ENCODE measurements at places on chromosomes 5 and 9. TPM values are rescaled to one million over a fixed set of nuclear protein-coding genes. Genes with fewer than 3 reads are reported as not detected.
A peak's percentile ranks its signal among the peaks of the same experiment; 100 is the strongest.

DNA sequence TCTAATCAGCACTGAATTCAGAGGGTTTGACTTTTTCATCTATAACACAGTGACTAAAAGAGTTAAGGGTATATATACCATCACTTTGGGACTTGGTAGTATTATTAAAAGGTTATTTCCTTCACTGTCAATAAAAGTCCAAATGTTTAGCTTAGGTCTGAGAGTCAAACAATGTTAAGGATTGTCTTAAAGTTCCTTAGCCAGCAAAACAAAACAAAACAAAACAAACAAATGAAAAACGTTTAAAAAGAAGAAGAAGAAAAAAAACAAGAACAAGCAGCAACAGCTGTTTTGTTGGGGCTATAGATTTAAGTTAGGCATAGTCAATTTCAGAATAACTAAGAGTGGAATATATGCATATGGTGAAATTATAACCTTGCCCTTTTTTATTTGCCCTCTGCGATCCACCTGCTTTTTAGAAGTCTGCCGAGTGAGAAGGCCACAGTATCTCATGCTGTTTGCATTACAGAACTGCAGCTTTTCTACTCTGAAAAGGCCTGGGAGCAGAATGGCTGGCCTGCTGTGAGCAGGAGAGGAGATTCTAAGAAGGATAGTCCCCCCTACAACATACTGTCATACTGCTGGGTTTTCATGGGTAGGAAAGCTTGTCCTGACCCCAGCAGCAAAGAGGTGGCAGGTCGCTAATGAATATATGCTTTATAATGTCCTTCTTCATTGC is 141.7 kb downstream of the NTRK2 start:
- no peak for DNase-seq

The DNAH5 gene
- total RNA-seq: 0.07 TPM

GRCh38 chr5:65413822-65414221 is 67.9 kb downstream of the ADAMTS6 start:
- DNase-seq: no peak

DNA sequence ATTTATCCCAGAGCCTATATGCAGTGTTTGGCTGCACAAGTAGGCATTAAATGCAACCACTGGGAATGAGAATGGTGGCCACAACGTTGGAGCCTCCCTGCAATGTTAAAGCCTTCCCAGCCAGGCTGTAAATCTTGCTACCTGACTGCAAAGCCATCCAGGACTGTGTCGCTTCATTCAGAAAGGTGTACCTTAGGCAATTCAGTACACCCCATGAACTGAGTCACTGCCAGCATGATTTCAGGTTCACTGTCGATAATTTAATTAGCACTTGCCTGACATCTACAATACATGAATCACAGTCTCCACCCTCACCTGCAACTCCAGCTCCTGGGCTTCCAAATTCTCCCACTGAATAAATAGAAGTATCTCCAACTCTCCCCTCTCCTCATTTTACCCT is 108.4 kb downstream of the SLIT3 start:
- DNase-seq: no peak

GRCh38 chr5:95761771-95762651 is 30.9 kb downstream of the RHOBTB3 start:
- DNase-seq: no peak

GRCh38 chr5:138273834-138274188 is 610 bp downstream of the GFRA3 start:
- no peak for DNase-seq

- peak; percentile 55 for DNase-seq
Observed at GRCh38 chr5:134464988-134465815, 53.5 kb upstream of the CDKN2AIPNL start.

DNA sequence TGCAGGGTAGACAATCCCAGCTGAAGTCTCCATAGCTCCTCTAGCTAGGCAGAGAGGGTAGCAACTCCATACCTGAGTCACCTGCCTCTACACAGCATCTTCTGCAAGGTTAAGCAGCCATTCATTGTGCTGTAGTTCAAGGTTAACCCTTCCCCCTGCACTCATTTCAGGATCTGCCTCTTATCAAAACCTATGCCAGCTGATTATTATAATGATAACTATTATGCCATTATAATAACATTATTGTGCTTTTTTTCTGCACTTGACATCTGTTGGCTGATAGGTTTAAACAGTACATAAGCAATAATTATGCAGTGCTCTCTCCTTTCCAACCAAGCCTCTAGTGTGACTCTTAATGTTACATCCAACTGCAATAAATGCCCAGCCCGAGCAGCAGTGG is 17.3 kb downstream of the SIL1 start:
- DNase-seq: no peak

The FIBCD1 gene
- total RNA-seq: 0.40 TPM

DNA sequence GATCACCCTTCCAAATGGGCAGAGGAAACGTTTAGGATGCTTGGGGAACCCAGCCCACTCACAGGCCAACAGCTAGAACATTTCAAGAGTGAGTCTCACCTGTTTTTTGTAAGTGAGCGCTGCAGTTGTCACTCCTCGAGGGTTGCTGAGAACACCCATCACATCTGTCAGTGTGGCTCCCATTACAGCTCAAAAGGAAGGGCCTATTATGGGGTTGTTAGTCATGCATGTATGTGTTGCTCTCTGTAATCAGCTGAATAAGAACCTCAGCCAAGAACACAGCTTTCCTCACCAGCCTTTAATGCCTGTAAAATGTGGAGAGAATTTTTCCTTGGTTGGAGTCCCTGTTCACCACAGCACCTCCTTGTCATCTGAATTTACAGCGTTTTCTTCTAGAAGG is 196.3 kb upstream of the KLF4 start:
- no peak for DNase-seq

The CDX1 gene
- total RNA-seq: not detected

The SPATA31D4 gene
- not detected for total RNA-seq

DNA sequence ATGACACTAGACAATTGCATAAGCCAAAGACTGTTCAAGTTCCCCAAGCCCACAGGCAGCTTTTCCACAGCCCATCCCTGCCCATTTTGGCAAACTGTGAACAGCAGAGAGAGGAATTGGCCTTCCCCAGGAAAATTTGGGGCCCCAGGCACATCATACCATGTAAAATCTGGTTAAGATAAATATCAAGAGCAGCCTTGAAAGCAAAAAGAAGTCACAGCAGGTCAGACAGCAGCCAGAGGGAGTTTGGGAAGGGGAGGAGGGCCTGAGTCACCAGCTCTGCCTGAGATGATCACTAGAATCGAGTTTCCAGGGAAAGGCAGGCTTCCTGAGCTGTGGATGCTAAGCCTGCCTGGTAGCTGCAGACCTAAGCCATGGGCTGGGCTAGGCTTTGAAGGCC is 179.2 kb downstream of the RFK start:
- no peak for DNase-seq

The ELOVL7 gene
- 0.40 TPM for total RNA-seq

DNA sequence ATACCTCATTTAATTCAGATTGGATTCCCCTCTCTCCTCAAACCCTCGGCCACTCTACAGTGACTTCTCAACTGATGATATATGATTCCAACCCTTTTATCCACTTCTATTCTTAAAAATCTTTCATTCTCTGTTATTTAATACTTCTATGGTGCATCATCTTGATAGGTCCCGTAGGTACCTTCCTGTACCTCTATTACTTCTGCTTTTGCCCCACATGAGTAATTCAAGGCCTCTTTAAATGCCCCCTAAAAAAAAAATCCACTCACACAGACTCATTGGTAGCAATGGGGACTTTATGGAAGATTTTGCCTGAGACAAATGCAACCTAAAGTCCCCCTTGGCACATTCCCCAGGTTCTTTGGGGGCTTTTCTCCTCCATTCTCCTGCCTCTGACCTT is 54.3 kb downstream of the FAM81B start:
- DNase-seq: no peak

DNA sequence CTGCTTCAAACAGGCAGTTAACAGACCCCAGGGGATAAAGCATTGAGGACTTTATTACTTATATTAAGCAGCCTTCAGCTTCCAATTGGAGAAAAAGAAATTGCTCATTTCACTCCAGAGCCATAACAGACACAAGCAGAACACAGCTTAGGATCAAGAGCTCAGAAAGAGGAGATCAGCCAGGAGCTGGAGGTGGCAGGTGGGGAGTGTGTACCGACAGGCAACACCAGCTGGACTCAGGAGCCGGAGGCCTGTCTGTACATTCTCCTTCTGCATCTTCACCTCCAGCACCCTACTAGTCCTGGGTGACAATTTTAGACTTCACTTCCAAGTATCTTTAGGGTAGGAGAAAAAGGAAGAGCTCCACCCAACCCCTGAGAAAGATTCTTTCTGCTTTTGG is 35.8 kb downstream of the NRG2 start:
- no peak for DNase-seq

The ENG gene
- total RNA-seq: 134 TPM

DNA sequence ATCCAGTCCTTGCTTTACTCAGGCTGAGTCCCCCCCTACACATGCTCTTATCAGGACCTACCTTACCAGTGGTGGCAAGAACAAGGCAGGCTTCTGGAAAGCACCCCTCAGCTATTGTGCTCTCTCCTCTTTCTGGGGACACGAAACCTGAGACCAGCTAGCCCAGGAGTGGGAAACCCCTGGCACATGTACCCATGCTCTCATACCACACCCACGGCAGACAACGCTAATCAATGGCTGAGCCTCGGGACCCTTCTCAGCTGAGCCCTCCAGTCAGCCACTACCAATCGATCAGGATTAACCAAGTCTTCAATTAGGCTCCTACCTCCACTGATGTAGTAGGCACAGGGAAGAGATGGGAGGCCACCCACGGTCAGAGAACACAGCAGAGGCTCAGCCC is 65.1 kb downstream of the VAV2 start:
- DNase-seq: no peak

DNA sequence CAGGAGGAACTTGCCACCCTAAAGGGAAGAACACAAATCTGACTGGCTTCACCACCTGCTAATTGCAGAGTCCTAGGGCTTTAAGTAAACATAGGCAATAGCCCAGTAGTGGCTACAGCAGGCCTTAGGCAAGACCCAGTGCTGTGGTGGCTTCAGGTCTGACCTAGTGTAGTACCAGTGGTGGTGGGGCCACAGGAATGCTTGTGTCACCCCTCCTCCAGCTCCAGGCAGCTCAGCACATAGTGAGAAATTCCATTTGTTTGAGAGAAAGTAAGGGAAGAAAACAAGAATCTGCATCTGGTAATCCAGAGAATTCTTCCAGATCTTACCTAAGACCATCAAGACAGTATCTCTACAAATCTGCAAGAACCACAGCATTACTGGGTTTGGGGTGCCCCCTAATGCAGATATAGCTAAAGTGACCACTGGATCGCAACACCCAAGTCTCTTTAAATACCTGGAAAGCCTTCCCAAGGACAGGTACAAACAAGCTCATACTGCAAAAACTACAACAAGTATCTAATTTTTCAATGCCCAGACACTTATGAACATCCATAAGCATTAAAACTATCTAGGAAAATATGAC is 102.6 kb upstream of the TRPM3 start:
- no peak for DNase-seq
